HT1080 (cell line): ENCODE measurements at places on chromosomes 6 and 20. TPM values are rescaled to one million over a fixed set of nuclear protein-coding genes. Genes with fewer than 3 reads are reported as not detected.
A peak's percentile ranks its signal among the peaks of the same experiment; 100 is the strongest.

Gene TMC2
- not detected in 2 replicates for total RNA-seq

Gene KCNK15
- total RNA-seq = not detected in 2 replicates

Gene KIAA1755
- total RNA-seq = 0.14 TPM in 1 of 2 replicates, not detected in the other

Gene LST1
- total RNA-seq = not detected in 2 replicates

Gene BICRAL
- 3.4 and 4.9 TPM in 2 replicates for total RNA-seq

Gene FOXS1
- total RNA-seq = 0.17 and 0.35 TPM in 2 replicates

Gene GLP1R
- total RNA-seq = not detected in 2 replicates

Gene RNF114
- 78.7 and 84.9 TPM in 2 replicates for total RNA-seq

Gene SYCP2L
- not detected in 2 replicates for total RNA-seq

Gene FAM83C
- not detected in 2 replicates for total RNA-seq

Gene LIN28B
- total RNA-seq = 2.3 and 2.5 TPM in 2 replicates

DNA sequence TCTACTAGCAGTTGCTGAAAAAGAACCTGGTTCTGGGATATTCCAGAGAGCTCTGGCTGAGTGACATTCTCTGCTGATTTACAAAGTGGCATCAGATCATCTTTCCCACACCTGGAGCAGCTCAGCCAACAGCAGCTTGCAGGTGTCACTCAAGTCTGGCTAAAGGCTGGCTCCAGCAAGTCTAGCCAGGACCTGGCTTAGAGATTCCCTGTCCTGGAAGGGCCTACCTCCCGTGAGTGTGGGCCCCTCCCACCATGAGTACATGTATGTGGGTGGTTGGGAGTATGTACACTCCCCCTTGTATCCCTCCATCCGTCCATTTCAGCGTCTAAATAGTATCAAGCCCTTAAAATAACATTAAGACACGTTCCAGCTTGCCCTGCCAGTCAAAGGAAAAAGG lies 539.3 kb upstream of the ID4 start:
- DNase-seq = no peak

- DNase-seq = no peak
These were observed 665.5 kb downstream of the TENT5A start for GRCh38 chr6:81086991-81087390.

DNA sequence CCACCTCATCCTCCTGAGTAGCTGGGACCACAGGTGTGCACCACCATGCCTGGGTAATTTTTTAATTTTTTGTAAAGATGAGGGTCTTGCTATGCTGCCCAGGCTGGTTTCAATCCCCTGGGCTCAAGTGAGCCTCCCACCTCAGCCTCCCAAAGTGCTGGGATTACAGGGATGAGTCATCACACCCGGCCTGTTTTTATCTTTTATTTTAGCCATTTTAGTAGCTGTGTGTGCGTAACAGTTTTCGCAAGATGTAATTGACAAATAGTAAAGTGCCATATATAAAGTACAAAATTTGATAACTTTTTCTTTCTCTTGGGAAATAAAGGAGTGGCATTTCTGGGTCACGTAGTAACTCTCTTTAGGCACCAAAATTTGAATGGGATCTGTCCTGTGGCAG lies 21.4 kb downstream of the SNAI1 start:
- DNase-seq = no peak

GRCh38 chr6:42979523-42980177 lies 669 bp upstream of the PEX6 start:
- DNase-seq = peak; percentile 48

DNA sequence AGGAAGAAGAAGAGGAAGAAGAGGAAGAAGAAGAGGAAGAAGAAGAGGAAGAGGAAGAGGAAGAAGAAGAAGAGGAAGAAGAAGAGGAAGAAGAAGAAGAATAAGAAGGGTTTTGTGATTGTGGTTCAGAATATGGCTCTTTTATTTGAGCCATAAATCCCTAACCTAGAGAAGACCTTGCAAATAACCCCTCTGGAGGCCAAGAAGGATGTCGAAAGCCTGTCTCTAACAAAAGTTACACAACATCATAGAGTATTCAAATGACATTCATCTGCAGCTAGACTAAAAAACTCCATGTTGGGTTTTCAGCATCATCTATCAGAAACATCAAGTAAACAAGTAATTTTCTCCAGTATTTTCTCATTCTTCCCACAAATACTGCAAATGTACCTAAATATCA lies 100.9 kb downstream of the RNASET2 start:
- DNase-seq = no peak

DNA sequence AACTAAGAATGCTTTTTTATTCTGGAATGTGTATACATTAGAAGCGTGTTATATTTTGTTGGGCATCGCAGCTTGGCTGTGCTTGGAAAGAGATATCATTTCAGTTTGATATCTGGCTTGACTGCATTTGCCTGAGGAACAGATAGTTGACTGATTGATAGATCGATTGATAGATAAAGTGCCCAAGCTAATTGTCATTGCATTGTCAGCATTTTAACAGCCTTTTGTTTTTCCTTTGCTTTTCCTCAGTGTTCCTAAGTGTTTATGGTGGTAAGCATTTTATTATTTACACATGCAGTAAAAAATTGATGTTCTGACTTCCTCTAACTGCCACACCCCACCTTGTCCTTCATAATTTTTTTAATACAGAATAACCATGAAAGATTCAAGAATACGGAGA lies 180.9 kb upstream of the GRIK2 start:
- no peak for DNase-seq

- DNase-seq = no peak
These were observed 54.4 kb downstream of the FAM184A start for GRCh38 chr6:119024111-119024510.

GRCh38 chr6:87364602-87365252 lies 20.1 kb downstream of the C6orf163 start:
- DNase-seq = no peak

GRCh38 chr6:20712011-20712410 lies 177.8 kb downstream of the CDKAL1 start:
- peak; percentile 65 for DNase-seq

- no peak for DNase-seq
These were observed 5.6 kb downstream of the ANKS1A start for GRCh38 chr6:34894693-34895092.

GRCh38 chr6:912871-913835 lies 220.2 kb upstream of the EXOC2 start:
- peak; percentile 22 for DNase-seq

GRCh38 chr6:157025437-157025836 lies 248.3 kb downstream of the ARID1B start:
- peak; percentile 23 for DNase-seq

DNA sequence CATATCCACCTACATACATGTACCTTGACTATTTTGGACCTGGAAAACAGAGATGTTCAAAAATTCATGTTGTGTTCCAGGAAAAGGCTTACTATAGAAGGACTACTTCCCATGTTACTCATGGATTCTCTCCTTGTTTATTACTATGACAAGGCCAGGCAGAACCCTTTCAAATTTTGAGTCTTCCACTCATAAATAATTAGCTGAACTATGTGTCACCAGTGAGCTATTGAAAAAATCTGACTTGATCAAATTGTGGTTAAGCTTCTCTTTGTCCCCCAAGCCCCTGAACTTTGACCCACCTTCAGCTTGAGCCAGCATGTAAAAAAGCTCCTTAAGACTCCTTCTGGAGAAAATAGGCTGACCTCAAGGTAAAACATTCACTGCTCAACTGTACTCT lies 1142.8 kb upstream of the EYS start:
- peak; percentile 16 for DNase-seq

DNA sequence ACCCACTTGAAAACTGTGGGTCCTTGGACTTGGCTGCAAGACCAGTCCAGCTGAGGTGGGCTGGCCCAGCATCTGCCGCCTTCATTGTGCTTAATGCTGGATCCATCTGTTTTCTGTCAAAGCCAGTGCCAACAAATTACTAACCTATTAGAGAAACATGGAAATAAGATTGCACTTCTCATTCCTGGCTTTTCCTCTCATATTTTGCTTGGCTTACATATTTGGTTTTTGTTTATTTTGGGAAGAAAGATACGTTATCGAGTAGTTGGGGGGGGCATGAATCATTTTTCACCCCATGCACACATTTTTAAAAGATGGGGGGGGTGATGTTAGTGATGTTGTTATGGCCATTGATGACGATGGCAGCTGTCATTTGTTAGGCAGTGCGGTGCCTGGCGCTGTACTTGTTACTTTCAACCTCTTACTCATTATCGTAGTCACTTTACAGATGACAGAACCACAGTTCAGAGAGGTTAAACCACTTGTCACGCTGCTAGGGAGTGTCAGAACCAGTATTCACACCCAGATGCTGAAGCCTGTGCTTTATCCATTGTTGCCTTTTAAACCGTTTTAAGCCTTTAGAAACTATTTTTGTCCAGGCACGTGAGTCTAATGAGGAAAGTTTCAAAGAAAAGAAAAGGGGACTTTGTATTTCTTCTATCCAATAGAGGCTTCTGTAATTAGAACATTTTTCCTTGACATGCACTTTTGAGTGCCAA lies 180.0 kb downstream of the TMEM242 start:
- no peak for DNase-seq

DNA sequence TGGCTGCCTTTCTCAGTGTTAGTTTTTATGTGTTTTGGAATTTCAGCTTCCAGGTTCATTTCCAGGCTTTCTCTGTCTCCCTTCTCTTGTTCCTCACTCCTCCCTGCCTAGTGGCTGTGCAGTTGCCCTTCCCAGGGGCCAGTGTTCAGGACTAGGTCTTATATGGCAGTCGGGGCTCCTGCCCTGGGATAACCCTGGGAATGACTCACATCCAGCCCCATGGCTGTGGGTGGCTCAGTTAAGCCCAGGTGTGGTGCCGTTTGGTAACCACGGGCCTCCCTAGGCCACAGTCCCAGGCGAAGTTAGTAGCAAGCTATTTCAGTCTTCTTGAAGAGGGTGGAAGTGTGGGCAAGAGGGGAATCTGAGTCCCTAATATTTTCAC lies 57.4 kb upstream of the DDR1 start:
- DNase-seq = peak; percentile 78

DNA sequence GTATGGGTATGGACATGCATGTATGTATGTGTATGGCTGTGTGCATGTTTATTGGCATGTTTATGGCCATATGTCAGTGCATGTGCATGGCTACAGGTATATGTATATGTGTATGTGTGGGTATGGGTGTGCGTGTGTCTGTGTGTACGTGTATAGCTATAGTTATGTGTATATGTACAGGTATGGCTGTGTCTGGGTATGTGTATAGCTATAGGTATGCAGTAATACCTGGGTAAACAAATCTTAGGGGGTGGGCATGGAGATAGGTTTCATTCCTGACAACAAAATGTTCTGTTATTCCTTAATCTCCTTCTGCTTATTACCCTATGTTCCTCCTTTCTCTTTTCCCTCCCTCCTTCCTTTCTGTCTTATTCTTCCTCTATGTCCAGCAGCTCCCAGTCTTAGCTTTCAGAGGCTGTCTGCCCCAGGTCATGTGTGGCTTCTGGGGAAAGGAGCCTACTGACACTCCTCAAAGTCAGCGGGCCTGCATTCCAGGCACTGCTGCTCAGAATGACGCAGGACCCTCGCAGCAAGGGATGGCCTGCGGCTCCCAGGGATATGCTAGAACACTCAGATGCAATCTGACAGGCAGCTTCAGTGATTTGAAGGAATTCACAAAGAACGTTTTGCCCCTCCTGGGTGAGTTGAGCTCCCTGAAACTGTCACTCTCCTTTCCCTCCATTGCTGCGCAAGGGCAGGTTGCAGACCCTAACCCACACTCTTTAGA lies 139.3 kb upstream of the PHACTR1 start:
- DNase-seq = no peak

DNA sequence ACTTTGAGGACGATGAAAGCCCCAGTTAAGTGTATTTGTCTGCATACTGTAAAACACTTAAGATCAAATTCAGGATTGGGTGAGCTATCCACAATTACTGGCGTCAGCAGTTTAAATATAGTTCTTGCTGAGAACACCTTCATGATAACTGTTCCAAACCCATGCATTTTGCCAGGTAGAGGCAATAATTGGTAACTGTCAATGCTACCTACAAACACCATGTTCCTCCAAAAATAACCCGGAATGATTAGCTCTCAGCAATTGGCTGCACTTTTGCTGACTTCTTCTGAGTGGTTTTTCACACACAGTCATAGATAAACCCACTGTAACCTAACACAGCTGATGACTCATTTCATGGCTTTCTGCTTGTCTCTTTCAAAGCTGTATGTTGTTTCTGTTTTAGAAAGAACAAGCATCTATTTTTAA lies 1358.6 kb upstream of the GJE1 start:
- DNase-seq = peak; percentile 75

- DNase-seq = no peak
These were observed 222.2 kb downstream of the UST start for GRCh38 chr6:148968771-148969602.

- DNase-seq = no peak
These were observed 79.8 kb upstream of the ARID1B start for GRCh38 chr6:156697225-156697830.

DNA sequence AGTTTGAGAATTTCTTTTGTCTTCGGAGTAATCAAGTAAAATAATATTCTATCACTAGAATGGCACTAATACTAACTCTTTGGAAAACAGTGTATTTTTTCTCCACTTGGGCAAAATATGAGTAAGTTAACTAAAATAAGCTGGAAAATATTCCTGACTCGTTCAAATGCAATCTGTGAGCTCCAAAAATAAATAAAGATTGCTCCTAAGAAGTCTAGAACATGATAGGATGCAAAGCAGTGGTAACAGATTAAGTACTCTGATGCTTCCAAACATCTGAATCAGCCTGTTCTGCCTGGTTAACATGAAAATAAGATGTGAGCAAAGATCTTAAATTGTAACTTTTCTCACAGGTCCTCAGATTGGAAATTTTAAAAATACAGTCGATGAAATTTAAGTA lies 285.1 kb upstream of the ID4 start:
- no peak for DNase-seq

DNA sequence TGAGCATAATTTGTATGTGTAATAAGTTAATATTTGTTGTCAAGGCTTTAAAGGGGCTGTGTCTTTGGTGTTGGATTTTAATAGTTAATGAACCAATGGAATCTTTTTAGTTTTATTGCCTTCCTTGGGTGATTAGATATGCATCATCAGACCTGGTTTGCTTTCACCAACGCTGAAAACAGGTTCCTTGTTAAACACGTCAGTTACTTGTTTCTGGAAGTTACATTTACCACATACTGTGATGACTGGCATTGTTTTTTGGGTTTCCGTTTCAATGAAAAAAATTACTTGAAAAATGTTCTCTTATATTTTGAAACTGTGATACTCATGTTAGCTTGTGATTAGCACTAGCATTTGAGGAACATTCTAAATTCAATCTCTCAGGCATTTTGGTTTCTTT lies 58.6 kb upstream of the RNF144B start:
- DNase-seq = no peak
